ENCODE measurements at places on chromosomes 3 and 15.

GRCh38 chr15:69857686-69858391, 239.9 kb downstream of the TLE3 start:
- DNase-seq: no peak

DNA sequence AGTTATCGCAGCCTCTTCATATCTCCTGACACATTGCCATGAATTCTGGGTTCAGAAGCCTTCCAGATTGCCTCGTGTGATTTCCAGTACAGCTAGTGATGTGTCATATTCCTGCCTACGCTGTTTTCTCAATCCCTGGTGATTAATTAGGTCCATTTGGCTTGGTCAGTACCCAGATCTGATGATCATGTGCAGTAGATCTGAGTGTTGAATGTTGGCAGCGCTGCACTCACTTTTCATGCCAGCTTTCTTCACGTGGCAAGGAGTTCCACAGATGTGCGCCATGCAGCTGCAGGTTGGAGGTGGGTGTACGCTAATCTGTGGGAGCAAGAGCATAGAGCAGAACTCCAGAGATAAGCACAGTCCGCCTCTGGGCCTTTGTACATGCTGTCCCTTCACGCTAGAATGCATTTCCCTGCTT, 86.9 kb upstream of the COL6A5 start:
- no peak for DNase-seq

DNA sequence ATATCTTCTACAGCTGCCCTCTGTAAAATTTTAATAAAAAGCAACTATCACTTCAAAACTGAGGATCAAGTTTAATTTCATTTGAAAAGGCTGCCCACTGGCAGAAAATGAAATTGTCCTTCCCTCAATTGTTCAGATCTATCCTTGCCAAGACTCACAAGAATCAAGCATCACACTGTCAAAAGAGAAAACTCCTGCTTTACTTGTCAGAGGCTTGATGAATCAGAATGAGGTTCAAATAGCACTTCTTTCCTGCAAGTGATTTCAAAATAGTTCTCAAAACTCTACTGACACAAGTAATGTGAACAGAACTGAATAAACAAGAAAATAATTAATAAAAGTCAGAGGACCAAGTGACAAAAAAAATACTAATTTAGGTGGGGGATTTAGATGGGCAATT, 70.6 kb downstream of the GOLIM4 start:
- DNase-seq: no peak

DNA sequence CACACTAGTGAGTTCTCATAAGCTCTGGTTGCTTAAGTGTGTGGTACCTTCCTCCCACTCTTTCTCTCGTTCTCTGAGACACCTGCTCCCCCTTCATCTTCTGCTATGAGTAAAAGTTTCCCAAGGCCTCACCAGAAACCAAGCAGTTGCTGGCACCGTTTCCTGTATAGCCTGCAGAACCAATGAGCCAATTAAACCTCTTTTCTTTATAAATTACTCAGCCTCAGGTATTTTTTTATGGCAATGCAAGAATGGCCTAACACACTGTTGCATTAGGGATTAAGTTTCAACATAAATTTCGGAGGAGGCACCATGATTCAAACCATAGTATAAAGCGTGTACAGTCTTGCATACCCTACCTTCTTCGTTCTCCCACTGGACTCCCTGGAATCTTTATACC, 252.3 kb upstream of the CHRM5 start:
- no peak for DNase-seq

DNA sequence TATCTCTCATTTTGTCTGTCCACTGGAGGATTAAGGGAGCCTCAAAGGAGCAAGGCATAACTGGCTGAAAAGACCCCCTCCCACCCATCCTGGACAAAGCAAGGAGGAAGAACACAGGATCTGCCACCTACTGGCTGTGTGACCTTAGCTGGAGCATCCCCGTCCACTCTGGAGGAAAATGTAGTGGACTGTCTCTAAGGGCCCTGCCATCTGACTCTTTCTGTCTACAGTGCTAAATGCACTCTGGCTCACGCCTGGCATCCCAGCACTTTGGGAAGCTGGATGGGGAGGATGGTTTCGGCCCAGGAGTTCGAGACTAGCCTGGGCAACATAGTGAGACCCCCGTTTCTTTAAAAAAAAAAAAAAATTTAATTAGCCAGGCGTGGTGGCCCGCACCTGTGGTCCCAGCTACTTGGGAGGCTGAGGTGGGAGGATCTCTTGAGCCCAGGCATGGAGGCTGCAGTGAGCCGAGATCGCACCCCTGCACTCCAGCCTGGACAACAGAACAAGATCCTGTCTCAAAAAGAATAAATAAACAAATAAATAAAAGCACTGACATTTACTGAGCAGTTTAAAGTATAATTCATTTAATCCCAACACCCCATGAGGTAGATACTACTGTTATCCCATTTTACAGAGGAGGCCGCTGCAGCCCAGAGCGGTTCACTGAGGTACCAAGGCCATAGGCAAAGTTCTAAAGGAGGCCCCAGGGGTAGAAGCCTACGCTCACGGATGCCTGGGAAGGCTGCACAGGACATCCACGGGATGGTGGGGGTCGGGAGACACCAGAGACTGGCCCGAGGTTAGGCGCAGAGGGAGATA, 1.1 kb downstream of the TBC1D2B start:
- no peak for DNase-seq

DNA sequence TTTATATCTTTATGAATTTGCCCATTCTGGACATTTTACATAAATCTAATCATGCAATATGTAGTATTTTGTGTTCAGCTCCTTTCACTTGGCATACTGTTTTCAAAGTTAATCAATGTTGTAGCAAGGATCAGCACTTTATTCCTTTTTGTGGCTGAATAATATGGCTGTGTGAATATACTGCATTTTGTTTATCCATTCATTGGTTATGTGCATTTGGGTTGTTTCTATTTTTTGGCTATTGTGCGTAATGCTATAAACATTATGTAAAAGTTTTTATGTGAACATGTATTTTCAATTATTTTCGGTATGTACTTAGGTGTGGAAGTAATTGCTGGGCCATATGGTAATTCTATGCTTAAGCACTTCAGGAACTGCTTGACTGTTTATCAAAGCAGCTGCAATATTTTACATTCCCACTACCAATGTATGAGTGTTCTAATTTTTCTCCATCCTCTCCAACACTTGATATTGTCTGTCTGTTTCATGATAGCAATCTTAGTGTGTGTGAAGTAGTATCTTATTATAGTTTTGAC, 101.3 kb upstream of the P2RY1 start:
- DNase-seq: no peak

GRCh38 chr3:194404365-194405140, 5.5 kb upstream of the GP5 start:
- no peak for DNase-seq
